Smooth muscle cell of the brain vasculature (primary cell): ENCODE measurements at places on chromosomes 7 and 10.

DNA sequence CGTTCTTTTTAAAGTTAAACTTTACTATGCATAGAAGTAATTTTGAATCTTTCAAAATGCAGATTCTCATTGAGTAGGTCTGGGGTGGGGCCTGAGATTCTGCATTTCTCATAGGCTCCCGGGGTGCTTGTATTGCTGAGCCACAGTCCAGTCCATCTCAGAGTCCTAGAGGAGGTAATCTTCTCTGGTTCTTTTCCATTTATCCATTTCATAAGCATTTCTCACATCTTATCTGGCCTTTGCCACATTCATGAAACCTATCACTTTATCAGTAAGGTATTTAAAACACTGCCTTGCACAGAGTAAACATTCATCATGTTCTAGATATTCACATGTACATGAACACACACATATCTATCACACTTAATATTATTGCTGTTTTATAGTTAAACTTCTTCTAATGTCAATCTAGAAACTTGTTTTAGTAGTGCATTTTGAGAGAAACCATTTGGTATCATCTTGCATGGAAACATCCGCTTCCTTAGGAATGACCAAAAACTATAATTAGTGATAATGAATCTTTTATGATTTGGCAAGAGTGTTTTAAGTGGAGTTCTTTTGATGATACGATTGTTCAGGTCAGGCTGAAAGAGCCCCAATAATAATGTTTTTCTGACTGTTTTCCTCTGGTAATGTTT is 12.0 kb downstream of the GNAI1 start:
- DNase-seq: no peak

DNA sequence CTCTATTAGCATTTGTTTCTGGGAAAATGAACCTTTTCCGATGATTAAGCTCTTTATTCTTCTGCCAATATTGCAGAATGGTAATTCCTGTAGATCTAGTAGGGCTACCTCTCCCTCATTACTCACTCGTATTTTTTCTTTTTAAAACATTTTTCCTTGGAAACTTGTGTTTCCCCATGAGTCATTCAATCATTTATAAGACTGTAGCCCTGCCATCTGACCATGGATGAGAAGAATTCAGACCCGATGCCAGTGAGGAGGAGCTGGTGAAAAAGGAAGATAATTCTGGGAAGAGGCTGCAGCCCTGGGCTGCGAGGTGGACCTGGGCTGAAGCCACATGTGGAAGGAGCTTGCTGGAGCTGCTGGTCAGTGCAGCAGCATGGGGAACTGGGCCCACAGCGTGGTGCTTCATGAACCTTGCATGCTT is 242.8 kb downstream of the KLF6 start:
- DNase-seq: no peak

GRCh38 chr10:4850397-4850796 is 24.4 kb downstream of the AKR1E2 start:
- DNase-seq: no peak

DNA sequence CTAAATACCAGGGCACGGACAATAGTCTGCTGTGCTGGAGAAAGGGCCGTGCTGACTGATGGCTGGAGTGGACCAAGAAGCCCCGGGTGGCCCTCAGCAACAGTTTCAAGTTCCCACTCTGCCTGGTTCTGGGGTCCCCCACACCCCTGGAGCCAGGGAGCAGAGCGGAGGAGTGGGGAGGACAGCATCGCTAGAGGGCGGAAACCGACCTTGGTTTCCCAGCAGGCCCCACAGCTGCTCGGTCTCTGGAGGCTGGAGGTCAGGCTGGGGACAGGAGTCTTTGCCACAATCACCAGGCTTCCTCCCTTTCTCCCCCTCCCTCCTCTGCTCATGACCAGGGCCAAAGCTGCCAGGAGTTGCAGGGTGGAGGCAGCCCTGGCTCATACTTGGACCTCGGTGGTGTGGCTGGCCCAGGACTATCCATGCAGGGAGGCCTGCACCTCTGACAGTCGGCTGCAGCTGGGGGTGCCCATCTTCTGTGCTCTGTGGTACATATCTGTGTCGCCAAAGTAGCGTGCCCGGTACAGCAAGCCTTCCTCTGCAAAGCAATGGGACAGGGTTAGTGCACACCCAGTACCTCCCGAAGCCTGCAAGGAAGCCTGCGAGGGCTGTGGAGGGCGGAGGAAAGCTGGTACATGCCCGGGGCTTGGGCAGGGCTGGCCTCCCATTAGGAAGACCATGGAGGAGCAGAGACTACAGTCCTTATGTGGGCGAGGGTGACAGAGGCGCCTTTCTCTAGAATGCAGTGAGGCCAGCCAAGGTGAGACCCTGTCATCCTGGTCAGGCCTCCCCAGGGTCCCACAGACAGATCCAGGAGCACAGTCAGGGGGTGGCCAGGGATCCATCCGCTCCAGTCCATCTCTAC is 19.1 kb downstream of the DNAJB12 start:
- no peak for DNase-seq

DNA sequence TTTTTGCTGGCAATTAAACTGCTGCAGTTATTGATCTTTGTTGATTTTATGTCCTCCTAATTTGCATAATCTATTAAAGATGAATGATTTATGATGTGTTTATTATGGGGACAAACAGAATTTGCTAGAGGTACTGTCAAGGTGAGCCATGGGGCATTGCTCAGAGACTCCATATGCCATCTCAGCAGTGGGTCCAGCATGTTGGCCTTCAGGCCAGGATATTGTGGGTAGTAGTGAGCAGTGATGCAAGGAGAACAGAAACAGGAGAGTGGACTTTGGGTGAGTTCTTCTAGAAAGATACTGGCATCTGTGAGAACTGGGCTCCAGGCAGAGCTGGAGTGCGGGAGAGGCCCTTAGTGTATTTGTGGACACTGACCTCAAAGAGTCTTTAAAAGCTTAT is 65.9 kb downstream of the PAX2 start:
- no peak for DNase-seq

DNA sequence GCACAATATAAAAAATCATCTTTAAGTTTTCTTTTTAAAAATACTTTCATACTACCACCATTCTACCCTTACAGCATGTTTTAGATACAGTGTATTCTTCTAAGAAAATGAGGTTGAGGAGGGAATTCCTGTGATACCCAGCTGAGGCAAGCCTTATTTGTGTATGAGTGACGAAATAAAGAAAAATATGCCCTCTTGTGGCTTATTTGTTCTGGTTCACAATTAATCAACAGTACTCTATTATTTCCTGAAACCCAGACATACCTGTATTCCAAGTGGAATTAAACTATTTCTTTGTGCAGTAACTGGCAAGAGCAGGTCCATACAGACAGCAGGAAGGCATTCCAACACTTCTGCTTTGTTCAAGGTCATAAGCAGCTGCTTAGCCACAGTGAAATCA is 4.5 kb upstream of the SEMA3D start:
- no peak for DNase-seq

DNA sequence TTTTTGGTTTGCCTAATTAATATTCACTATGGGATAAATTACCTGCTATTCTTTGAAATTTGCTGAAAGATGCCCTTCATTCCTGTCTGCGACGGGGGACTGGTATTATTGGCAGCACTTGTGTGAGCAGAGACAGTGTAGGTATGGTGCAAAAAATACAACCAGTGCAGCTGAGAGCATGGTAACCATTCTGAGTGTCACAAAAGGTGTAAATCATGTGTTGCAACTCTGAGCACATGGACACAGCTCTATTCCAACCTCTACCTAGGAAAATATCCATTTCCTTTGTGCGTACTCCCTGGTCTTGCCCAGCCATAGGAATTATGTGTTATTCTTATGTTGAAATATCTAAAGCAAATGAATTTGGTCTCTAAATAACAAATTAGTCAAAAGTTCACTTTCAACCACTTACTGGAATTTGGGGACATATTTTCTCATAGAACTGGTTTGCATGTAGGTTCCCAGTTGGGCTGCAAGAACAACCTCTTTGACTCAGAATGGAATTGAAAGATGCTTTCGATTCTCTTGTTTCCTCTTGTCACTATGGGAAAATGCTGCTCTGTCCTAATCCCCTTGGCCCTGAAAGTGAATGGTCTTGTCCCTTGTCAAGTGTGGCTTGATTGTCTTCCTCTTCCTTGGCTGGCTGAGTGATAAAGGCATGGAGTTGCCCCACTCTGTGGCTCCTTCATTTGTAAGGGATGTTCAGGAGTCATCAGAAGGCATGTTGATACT is 57.0 kb downstream of the CELF2 start:
- no peak for DNase-seq
